ENCODE measurements at places on chromosomes 5 and 9.

GRCh38 chr9:30235564-30235963 lies 2148.9 kb upstream of the ACO1 start:
- H3K27ac ChIP-seq: no peak overlapping the region
- H3K36me3 ChIP-seq: no peaks in the 10 kb centered on the region
- H3K4me1 ChIP-seq: no peaks in the 10 kb centered on the region
- no peak overlapping the region for H3K4me3 ChIP-seq

DNA sequence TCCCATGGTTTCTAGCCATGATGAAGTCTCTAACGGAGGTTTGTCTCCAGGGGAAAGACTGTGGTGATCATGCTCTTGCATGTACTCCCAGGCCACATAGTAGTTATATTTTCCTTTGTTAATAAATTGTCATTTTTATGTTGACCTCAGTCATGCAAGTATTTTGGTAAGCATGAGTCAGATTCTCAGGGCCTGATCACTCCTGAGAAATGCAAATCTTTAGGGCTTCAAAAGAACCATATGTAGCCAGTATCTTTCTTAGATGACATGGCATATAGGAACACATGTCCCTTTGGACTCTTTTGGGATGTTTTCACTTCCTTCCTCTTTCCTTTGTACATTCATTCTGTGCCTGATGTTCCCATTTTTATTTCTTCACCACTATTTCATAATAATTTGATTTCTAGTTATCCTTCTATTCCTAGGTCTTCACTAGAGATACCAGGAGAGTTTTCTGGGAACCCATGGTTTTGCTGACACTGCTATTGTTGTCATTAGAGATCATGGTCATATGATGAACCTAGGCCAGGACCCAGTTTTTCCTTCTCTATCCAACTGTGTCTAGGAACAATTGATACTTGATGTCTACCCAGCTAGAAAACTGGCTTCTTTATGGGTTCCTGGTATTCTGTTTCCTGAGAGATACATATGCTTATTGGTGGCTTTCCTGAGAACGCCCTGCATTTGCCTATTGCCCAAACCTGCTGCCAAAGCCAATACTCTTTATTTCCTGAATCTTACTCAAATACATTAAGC lies 248.1 kb upstream of the NREP start:
- DNase-seq: no peak
- no peaks in the 10 kb centered on the region for H3K4me1 ChIP-seq
- no peaks in the 10 kb centered on the region for H3K27me3 ChIP-seq
- no peaks in the 10 kb centered on the region for H3K36me3 ChIP-seq

- H3K4me3 ChIP-seq: no peak overlapping the region
- H3K27ac ChIP-seq: no peak overlapping the region
- no peaks in the 10 kb centered on the region for H3K36me3 ChIP-seq
- no peak for DNase-seq
- H3K4me1 ChIP-seq: peaks cover 2% of the 10 kb centered on the region
Observed at GRCh38 chr9:137136881-137137607, 1.9 kb upstream of the GRIN1 start.

- H3K4me1 ChIP-seq: no peaks in the 10 kb centered on the region
- no peak overlapping the region for H3K27ac ChIP-seq
- H3K27me3 ChIP-seq: no peaks in the 10 kb centered on the region
- H3K36me3 ChIP-seq: no peaks in the 10 kb centered on the region
Observed at GRCh38 chr9:27864644-27865438, 291.6 kb upstream of the C9orf72 start.

DNA sequence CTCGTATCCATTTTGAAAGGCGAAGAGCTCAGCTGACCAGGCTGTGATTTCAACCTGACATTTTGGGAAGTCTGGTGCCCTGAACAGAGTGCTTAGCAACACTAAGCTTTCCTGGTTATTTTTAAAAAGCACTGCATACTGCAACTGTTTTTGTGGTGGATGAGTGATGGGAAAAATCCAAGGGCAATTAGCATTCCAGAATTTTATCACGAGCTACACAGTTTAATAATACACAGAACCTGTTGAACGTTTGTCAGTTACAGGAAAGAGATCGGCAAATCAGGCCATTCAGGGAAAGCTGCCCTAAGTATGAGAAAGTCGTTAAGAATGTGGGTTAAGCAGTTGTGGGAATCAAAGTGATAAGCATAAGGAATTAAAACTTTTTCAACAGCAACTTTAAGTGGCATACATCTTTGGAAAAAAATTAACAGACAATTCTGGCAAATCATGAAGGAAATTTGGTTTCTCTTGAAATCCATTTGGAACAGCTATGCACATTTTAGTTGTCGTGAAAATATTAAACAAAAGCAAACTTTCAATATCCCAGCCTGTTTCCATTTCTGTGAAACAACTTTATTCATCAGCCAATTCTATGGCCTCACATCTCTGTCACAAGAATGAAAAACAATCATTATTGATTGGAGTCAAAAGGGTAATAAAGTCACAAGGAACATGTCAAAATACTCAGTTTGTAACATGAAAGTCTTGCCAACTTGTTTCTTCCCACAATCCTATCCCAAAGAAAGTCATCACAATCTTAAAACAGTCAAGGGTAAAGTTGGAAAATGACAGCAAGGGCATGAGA lies 25.7 kb downstream of the PUM3 start:
- no peak overlapping the region for H3K4me3 ChIP-seq
- H3K27me3 ChIP-seq: no peaks in the 10 kb centered on the region
- H3K27ac ChIP-seq: no peak overlapping the region
- DNase-seq: peak; percentile 3
- H3K36me3 ChIP-seq: peaks cover 1% of the 10 kb centered on the region
- peaks cover 2% of the 10 kb centered on the region for H3K4me1 ChIP-seq

GRCh38 chr5:150274811-150275210 lies 14.8 kb downstream of the CAMK2A start:
- H3K4me1 ChIP-seq: no peaks in the 10 kb centered on the region
- no peak overlapping the region for H3K27ac ChIP-seq
- DNase-seq: no peak
- H3K27me3 ChIP-seq: no peaks in the 10 kb centered on the region
- no peaks in the 10 kb centered on the region for H3K36me3 ChIP-seq
- no peak overlapping the region for H3K4me3 ChIP-seq

GRCh38 chr9:78470216-78470615 lies 173.3 kb downstream of the PSAT1 start:
- no peaks in the 10 kb centered on the region for H3K4me1 ChIP-seq
- no peak for DNase-seq
- H3K27ac ChIP-seq: no peak overlapping the region
- no peaks in the 10 kb centered on the region for H3K36me3 ChIP-seq
- no peaks in the 10 kb centered on the region for H3K27me3 ChIP-seq

DNA sequence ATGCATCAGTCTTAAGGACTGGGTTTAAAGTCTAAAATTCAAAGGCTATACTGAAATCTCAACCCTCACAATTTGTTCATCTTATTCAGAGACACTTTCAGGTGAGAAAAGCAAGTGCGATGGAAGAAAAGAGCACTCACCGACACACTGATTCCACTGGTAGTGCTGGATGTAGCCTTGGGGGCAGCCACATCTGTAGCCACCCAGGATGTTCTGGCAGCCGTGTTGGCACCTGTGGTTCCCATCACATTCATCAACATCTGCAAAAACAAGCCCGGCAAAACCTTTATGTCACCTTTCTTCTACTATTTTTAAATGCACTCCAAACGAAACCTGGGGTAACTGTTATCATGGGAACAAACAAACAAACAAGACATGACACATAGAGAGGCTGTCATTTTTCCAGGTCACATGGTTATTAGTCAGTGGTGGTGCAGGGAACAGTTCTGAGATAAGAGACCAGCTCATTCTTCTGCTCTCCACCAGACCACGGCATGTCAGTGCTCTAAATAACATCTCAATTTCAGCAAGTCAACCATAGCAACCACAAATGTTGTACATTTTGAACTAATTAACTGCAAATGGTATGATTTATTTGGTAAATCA lies 188.4 kb downstream of the SLC12A2 start:
- peak; percentile 96 for DNase-seq
- no peak overlapping the region for H3K27ac ChIP-seq
- peaks cover 3% of the 10 kb centered on the region for H3K4me1 ChIP-seq
- H3K27me3 ChIP-seq: no peaks in the 10 kb centered on the region
- peaks cover 1% of the 10 kb centered on the region for H3K36me3 ChIP-seq
- no peak overlapping the region for H3K4me3 ChIP-seq

- H3K27ac ChIP-seq: no peak overlapping the region
- H3K4me3 ChIP-seq: no peak overlapping the region
- no peaks in the 10 kb centered on the region for H3K27me3 ChIP-seq
- H3K36me3 ChIP-seq: no peaks in the 10 kb centered on the region
- no peak for DNase-seq
- peaks cover 3% of the 10 kb centered on the region for H3K4me1 ChIP-seq
Observed at GRCh38 chr5:150219861-150220260, 30.0 kb downstream of the SLC6A7 start.

- peak; percentile 92 for DNase-seq
- H3K4me3 ChIP-seq: no peak overlapping the region
- H3K36me3 ChIP-seq: no peaks in the 10 kb centered on the region
Observed at GRCh38 chr9:34659592-34660253, 2.7 kb downstream of the CCL27 start.

DNA sequence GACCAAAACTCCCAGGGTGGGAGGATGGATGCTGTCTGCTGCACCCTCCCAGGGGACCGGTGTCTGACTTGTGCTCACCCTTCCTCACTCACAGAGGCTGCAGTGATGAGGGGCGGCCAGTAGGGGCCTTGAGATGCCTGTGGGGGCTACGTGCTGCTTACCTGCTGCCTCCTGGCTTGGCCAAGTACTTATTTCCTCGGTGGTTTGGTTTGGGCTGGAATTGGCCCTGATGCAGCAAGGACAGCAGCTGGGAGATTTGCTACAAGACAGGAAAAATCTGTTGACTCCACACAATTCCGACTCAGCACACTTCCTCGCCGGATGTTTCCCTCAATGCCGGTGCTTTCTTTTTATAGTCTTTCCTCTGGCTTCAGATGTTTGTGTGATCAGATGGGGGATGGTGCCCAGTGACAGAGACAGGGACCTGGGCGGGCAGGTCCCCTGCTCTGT lies 6.6 kb downstream of the PCDH12 start:
- no peak overlapping the region for H3K27ac ChIP-seq
- H3K4me1 ChIP-seq: no peaks in the 10 kb centered on the region
- DNase-seq: no peak
- H3K27me3 ChIP-seq: no peaks in the 10 kb centered on the region

DNA sequence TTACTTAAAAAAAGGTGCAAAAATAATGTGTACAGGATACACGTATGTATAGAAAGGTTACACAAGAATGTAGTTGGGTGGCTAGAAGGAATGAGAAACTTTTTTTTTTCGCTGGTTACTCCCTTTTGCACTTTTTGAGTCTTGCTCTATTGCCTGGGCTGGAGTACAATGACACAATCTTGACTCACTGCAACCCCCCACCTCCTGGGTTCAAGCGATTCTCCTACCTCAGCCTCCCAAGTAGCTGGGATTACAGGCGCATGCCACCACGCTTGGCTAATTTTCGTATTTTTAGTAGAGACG lies 15.8 kb downstream of the FBXW11 start:
- no peak overlapping the region for H3K4me3 ChIP-seq
- no peaks in the 10 kb centered on the region for H3K4me1 ChIP-seq
- peaks cover 5% of the 10 kb centered on the region for H3K36me3 ChIP-seq
- peak; percentile 73 for DNase-seq

GRCh38 chr9:114078021-114078780 lies at the start of gene AMBP:
Gene AMBP, minus strand, starts transcription at chr9:114078300. Its CDS starts 91 bp downstream, at chr9:114078209.
- H3K4me1 ChIP-seq: no peaks in the 10 kb centered on the region
- no peaks in the 10 kb centered on the region for H3K36me3 ChIP-seq
- H3K4me3 ChIP-seq: no peak within 1 kb of the TSS
